ENCODE measurements at places on chromosomes 11 and 22. TPM values are rescaled to one million over a fixed set of nuclear protein-coding genes. Genes with fewer than 3 reads are reported as not detected.

C1QTNF4 gene
- total RNA-seq = not detected

DNA sequence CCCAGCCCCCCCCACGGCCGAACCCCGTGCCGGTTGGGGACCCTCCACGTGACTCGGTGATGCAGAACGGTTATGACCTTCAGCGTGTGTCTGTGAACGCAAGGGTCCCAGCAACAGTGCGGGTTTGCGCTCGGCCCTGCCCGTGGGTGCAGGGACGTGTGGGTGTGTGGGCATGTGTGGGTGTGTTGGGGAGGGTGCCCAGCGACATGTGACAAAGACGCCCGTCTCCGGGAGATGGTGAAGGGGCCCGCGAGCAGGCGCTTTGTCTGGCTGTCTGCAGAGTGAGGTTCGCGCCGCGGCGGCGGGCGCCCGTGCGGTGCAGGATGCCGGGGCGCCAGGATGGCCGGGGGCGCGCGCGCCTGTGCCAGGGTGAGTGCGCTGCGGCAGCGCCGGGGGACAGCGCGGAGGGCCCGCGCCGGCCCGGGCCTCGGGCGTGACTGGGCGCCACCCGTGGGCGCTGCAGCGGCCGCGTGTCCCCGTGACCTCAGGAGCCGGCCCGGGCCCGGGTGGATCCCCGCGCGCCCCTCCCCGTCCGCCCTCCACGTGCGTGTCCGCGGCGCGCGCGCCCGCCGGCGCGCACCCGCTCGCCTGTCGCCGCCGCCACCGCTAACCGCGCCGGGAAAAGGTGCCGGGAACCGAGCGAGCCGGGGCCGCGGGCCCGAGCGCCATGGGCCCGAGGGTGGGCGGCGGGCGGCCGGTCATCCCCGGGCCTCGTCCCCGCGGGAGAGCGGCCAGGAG is at the start of gene LRFN4:
Gene LRFN4, plus strand, starts transcription at position 569 of the 738 bp plus-strand sequence. CDS start 681 bp downstream, outside the sequence.
- DNase-seq = no peak

SPATA19 gene
- total RNA-seq = not detected

OR5T1 gene
- not detected for total RNA-seq

DCDC1 gene
- under 0.01 TPM for total RNA-seq

KIAA0930 gene
- total RNA-seq = 57.7 TPM

GRCh38 chr22:40076702-40077645 is 82.2 kb downstream of the FAM83F start:
- DNase-seq = no peak

FAT3 gene
- under 0.01 TPM for total RNA-seq

- DNase-seq = no peak
Observed at GRCh38 chr11:82539669-82540068, 194.0 kb downstream of the FAM181B start.

DNA sequence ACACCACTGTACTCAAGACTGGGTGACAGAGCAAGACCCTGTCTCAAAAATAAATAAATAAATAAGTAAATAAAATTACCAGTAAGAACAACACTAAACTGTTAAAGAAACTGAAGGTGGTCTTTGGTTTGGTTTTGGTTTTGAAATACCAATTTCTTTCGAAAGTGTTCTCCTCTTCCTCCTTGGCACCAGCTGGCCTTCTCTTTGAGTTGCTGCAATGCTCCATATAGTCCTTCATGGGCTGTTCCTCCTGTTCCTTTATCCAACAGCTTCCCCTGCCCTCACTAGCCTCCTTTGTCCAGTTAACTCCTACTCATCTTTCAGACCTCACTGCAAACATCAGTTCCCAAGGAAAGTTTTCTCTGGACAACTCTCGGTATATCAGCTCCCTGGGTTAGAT is 5.0 kb upstream of the UVRAG start:
- DNase-seq = no peak

- peak; percentile 61 for DNase-seq
Observed at GRCh38 chr22:46007003-46007847, 30.3 kb upstream of the WNT7B start.

MS4A12 gene
- not detected for total RNA-seq

DNA sequence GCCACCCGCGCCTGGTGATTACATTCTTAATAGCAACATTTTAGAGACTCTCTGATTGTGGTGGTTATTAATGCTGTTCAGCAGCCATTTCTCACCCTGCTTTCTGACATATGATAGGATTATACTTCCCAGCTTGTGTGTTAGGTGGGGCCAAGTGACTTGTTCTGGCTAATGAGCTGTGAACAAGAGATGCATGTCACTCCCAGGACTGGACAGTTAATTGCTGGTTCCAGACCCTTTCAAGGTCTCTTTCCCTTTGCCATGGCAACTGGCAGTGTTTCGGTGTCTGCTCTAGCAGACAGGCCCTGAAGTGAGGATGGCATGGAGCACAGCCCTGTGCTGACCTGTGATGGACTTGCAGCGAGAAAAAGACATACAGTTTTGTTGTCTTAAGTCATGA is 8.9 kb upstream of the PTPRJ start:
- DNase-seq = no peak

DNA sequence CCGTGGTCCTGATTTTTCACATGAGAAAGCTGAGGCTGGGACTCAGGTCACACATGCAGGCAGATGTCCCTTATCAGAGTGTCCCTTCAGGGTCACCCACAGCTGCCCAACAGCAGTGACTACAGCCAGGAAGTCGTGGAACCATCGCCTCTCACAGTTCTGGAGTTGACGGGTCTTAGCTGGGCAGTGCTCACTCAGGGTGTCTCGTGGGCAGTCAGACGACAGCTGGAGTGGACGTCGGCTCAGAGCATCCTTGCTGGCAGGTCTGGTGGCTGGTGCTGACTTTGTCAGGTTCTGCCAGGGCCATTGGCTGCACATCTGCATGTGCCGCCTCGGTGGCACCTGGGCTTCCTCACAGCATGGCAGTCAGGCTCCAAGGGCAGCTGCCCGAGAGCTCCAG is 35.6 kb upstream of the TH start:
- no peak for DNase-seq

GRCh38 chr11:118656563-118657165 is 22.8 kb downstream of the TREH start:
- no peak for DNase-seq

GRCh38 chr22:20437613-20438426 is at the start of gene SCARF2:
SCARF2 (minus strand) TSS chr22:20437825; CDS start chr22:20437754, 71 bp downstream.
- no peak for DNase-seq

DNA sequence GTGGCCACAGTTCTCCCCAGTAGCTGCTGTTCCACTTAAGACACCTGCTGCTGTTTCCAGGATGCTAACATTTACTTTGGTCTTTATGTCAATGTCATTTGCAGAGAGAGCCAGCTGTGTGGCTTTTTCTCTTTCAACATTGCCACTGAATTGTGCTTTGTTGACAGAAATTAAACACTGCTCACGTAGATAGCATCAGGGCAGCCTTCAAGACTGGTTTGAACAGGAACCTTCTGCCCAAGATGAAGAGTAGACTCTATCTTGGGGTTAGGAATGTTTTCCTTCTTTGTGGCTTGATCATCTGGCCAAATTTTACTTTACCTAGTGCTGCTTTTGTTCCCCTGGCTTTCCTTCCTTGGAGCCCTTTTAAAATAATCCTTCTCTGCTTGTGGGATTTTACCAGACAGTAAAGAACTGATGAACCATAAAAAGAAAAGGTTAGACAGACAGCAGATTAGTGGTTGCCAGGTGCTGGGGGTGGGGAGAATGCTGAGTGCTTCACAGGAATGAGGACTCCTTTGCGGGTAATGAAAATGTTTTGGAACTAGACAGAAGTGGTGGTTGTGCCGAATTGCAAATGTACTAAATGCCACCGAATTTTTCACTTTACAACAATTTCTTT is 22.7 kb upstream of the XBP1 start:
- no peak for DNase-seq

ZDHHC24 gene
- total RNA-seq = 21.0 TPM

GRCh38 chr11:32198053-32198452 is 107.2 kb downstream of the RCN1 start:
- no peak for DNase-seq

DNA sequence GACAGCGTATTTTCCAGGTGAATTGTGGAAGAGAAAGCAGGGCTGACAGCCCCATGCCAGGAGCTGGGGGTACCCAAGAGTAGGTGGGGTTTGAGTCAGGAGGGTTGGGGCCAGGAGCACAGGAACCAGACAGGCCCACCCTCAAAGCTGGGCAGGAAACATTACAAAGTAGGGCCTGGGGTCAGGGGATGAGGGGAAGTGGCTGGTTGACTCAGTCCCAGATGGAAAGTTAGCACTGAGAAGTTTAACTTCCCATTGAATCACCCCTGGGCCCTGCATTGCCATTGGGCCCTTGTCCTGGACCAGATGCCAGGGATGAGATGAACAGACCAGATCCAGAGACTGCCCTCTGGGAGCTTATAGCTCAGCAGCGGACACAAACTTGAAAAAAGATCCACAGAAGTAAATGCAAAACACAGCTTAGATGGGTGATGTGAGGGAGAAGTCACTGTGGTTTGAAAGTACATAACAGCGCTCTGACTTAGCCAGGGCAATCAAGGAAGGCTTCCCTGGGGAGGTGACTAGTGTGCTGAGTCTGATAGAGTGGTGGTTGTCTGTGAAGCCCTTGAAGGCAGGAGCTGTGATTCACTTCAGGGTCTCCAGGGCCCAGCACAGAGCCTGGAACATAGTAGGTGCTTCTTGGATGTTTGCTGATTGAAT is 2.2 kb downstream of the MAFF start:
- peak; percentile 82 for DNase-seq
